AG08395 (cell line): ENCODE measurements at places on chromosomes 3 and 15.

- peak; percentile 54 for DNase-seq
Measured at GRCh38 chr3:187193181-187193580, 4.1 kb upstream of the RTP1 start.

DNA sequence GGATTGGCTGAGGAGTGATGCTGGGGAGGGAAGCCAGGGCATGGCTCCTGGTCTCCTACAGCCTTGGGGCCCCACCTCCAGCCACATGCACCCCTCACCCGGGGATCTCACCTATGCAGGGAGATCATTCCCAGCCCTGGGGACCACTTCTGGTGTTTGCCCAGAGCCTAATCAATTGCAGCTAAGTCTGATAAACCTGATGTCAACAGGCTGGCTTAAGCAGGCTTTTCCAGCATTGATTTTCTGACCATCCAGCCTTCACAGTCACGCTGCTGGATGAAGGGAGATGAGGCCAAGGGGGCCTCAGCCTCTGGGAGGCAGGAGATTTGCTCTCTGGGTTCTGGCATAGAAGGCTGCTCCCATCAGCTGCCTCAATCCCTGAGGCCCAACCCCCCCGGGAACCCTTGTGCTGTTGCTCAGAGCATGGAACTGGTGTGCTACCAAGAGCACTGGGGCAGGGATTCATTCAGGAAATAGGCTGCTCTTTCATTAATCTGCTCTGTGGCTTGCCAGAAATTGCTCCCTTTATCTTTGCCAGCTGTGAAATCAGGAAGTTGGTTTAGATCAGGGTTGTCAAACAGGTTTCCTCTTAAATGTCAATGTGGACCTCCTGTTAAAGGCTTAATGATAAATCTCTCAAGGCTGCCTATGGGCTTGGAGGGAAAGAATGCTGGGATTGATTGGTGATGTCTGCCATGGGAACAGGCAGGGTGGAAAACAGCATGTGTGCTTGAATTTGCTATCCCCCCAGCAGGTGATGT lies 19.0 kb downstream of the FAM3D start:
- no peak for DNase-seq

DNA sequence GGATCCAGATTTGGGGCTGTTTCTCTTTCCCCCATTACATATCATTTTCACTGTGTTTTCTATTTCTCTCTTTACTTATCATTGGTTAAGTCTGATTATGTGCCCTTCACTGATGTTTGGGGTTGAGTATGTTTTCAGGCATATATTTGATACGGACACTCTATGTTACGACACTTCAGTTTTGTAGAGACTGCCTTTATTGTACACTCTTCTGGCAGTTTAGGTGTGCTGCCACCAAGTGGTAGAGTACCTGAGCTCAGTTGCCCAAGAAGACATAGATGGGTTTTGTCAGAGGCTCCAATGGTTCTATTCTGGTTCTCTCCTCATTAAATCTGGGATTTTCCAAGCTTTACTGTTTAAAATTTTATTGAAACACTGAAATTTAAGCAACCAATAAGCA lies 255.0 kb upstream of the ROPN1 start:
- DNase-seq, result no peak

- DNase-seq, result no peak
Measured at GRCh38 chr15:70742928-70743327, 20.4 kb downstream of the UACA start.

DNA sequence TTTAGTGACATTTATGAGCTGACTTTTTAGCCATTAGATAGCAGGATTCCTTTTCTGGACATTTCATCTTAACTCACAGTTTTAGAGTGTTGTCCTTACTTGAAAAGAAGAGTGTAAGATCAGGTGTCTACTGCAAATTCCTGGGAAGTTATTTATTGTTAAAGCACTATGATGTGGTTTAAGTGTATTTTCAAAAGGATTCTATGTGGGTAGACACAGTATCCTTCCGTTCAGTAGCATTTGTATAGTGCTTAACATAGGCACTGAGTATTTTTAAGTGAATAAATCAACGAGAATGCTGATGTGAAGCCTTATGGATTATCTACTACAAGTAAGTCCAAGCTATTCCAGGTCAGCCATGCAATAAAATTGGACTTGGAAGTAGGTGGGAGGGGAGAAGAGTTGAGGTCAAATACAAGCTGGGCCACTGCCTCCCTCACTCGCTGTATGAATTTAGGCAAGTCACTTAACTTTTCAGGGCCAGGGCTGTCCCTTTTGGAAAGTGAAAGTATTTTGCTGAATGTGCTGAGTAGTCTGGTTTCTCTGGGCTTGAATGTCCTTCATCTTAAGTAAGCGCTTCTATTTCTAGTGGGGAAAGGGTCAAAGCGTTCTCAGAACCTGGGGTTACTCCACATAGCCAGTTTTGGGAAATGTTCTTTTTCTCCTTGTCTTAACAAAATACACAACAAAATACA lies 48.6 kb downstream of the GAP43 start:
- no peak for DNase-seq

DNA sequence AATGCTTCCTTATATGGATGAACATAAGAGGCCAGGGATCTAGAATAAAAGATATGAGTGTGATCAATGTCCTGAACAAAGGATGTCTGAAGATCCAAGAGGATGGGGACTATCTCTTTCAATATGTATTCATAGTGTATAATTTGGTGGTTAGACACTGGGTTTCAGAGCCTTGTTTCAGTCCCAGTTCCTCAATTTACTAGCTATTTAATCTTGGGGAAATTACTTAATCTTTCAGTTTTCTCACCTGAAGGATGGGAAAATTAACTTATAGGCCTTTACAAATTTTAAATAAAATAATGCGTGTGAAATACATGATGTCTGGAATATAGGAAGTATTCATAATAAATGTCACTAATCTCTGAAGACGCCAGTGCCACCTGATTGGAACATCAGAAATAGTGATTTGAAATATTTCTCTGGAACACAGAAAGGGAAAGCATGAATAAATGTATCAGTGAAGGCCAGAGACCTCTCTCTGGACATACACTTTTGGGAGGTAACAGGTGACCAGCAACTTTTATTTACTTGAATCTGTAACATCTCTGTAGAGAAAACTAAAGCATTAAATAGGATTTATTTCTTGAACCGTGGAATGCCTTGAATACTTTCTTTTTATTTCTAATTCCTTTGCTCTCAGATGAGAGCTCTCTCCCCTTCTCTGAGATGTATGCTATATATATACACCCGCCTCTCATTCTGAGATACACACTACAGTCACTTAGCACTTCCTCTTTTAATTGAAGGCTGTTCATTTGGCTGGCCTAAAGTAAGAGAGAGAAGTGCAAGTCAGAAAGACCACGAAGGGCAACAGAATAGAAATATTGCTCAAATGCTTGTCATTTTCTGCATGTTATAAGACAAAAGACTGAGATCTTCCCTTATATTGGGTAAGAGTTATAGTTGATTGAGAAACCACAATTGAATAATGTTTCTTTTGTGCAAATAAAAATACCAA lies 407.1 kb downstream of the LSAMP start:
- DNase-seq, result no peak

DNA sequence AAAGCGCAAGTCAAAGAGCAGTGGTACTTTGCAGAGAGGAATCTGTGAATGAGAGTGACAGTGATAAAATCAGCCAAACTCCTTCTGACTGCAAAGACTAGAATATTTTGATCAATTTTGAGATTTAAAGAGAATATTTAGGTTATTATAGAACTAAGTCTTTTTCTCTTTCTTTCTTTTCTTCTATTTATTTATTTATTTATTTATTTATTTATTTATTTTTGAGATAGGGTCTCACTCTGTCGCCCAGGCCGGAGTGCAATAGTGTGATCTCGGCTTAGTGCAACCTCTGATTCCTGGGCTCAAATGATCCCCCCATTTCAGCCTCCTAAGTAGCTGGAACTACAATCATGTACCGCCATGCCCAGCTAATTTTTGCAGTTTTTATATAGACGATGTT lies 603.7 kb upstream of the NAALADL2 start:
- no peak for DNase-seq

- DNase-seq, result no peak
Measured at GRCh38 chr3:152315623-152316022, 46.9 kb downstream of the MBNL1 start.

- DNase-seq, result peak; percentile 48
Measured at GRCh38 chr3:171192176-171192854, 165.8 kb upstream of the SLC2A2 start.

DNA sequence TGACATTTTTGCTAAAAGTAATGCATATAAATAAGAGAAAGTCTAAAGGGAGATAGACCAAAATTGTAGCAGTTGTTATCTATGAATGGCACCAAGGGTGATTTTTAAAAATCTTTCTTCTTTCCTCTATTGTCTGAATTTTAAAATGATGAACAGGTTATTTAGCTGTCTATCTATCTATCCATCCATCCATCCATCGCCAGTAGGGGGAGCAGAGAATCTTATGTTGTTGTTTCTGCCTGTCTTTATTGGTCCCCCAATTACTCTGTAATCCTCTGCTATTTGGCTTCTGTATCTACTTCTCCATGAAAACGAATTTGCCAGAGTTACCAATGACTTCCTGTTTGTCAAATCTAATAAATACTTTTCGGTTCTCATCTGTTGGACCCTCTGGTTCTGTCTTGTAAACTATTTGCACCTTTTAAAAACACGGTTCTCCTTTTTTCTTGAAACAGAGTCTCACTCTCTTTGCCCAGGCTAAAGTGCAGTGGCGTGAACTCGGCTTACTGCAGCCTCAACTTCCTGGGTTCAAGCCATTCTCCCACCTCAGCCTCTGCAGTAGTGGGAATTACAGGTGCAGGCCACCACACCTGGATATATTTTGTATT lies 86.0 kb downstream of the ECT2 start:
- DNase-seq, result peak; percentile 17

DNA sequence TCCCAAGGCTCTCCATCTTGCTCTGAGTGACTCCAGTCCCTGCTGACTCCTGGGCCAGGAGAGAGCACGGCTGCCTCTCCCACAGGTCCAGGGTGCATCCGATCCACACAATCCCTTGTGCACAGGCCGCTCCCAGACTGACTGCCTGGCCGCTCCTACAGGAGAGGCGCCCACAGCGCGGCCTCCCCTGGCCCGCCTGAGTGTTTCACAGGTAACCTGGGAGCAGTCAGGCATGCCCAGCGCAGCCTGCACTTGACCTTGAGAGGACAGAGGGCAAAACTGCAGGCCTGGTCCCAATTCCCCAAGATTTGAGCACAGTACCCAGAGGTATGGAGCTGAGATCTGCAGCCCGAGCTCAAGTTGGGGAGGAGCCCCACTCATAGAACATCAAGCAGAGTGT lies 490.2 kb downstream of the CNTN6 start:
- no peak for DNase-seq

GRCh38 chr15:79820820-79821219 lies 76.0 kb downstream of the MTHFS start:
- no peak for DNase-seq

DNA sequence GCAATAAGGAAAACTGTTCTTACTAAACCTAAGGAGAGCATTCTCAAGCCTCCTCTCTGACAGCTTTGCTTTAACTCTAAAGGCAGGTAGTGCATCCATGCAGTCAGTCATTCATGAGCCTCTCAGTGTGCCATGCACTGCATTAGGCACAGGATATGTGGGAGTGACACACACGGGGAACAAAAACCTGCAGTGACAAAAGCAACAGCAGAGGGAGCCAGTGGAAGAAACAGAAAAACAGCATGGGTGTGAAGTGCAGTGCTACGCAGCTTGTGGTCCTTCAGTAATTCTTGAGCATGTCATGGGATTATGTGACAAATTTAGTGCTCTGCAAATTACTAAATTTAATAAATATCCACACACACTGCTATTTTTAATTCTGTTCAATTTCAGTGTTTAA lies 230.7 kb downstream of the BBX start:
- DNase-seq, result peak; percentile 38

- DNase-seq, result no peak
Measured at GRCh38 chr15:59550530-59550929, 61.1 kb upstream of the GCNT3 start.

DNA sequence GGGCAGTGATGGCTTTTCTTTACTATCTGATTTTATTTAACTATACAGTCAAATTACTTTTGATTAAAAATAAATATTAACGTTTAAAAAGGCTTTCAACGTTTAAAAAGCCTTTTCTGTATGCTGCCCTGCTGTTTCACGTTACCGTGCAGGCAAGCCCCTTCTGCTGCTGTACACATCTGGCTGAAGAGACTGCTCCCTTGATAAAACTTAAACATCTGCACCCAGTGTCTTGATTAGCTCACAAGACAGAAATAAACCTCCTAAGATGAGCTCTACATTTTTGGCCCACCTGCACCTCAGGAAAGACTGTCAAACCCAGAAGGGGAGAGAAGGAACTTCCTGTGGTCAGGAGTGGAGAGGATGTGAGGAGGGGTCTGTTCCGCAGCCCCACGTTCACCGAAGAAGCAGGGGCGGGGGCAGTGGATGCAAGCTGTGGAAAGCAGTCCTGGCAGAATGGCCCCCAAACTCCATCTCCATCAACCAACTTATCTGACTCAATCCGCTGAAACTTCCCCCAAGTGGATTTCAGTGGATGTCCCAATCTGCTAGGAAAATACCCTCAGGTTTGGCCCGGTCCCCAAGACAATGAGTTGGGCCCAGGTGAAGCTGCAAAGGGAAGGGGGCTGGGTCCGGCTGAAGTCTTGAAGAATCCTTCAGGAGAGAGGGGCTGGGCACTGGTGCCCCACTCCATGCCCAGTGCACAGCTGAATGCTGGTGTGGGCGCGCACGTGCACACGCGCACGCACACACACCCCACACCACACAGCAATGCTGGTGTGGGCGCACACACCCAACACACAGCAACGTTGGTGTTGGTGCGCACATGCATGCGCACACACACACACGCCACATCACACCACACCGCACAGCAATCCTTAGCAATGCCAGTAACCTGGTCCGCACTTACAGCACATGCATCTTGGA lies 88.6 kb downstream of the LRIG1 start:
- no peak for DNase-seq

DNA sequence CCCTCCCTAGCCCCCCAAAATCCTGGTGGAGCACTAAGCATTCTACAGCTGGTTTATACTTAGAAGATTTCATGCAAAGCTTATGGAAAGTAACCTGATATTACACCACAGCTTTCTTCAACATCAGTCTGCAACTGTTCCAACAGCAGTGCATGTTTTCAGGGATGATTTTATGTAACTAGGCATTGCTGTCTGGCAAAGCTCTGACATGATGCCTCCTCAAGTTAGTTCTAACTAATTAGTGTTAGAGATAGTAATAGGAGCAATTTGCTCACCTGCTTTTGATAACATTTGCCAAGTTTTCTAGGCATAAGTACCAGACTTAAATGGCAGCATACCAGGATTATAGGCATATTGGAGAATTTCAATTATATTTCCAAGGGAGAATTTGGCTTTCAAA lies 330.3 kb upstream of the SGO1 start:
- no peak for DNase-seq

DNA sequence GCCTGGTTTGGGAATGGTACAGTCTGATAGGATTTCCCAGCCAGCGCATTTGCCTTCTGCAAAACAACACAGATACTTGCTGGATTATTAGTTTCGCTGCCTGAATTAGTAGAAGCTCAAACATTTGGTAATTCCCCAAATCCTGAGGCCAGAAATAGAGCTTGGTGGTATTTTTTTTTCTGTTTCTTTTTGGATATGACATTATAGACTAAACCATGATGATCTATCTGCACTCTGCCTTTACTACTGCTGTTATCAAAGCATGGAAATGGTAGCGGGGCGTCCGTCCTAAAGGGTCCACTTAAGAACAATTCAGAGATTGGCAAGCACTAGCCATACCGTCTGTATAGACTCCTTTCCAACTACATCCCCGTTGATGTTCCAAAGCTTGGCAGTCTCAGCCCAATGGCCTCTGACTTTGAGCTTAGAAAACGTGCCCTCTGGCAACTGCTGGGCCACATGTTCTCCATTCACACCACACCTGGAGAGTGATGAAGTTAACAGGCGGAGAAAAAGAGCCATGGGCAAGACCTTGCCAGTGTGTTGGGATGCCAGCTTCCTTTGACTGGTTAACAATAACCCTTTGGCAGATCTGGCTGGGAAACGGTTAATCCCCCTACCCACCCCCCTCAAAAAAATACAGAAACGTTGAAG lies 241.0 kb upstream of the NR2F2 start:
- no peak for DNase-seq
